ENCODE measurements at places on chromosomes 5 and 9.

DNA sequence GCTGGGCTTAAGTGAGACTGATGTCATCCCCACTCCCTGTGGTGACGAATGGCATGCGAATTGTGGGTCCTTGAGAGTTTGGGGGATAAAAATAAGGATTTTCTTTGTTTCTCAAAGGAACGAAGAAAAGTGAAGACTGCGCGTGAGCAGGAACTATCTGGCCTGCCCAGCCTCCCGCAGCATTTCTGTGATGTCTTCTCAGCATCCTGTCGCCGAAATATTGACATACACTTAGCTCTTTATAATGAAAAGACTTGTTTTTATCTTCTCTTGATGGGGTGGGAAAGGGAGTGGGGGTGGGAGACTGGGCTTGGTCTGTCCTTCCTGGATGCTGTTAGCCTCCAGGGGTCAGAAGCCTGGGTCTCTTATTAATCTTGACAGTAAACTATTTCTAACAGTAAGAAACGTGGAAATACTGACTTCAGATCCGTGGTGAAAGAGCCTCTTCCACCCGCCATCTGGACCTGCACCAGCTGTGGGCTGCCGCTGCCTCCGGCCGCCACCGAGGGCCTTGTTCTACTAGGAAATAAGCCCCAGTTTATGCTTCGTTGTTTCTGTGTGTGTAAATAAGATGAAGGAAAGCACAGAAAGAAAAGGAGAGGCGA, 239.6 kb downstream of the FANCC start:
- no peak for DNase-seq

DNA sequence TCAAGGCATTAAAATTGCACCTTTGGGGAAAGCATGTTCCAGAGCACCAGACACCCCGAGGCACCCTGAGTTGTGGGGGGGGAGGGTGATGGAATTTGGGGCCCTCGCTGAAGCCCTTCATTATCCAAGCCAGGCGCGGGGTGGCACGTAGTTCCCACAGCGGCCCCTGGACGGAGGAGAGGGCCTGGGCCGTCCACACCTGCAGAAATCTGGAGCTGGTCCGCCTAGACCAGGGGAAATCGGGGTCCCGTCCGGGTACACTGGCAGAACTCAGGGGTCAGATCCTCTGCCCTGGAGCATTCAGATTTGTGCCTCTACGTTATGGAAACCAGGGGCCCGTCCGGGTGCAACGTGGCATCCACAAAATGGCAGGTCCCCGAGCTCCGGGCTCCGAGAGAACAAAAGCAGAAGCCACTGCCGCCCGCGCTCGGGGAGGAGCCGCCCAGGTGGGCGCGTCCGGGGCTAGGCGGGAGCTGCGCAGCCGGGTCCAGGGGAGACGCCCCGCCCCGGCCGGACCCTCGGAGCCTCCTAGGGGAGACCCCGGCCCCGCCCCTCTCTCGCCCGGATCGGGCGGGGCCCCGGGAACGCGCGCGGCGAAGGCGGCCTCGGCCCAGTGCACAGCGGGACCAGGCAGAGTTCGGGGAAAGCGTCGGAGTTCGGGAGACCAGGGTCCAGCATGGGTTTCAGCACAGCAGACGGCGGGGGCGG, at the start of gene PLEKHG4B:
PLEKHG4B (plus strand) TSS at position 613 of the 708 bp plus-strand sequence; CDS start at position 677, 64 bp downstream.
- no peak for DNase-seq

GRCh38 chr9:68547417-68547816, 6.7 kb upstream of the TMEM252 start:
- no peak for DNase-seq

- DNase-seq: no peak
Measured at GRCh38 chr9:14348373-14349145, 34.6 kb upstream of the NFIB start.

DNA sequence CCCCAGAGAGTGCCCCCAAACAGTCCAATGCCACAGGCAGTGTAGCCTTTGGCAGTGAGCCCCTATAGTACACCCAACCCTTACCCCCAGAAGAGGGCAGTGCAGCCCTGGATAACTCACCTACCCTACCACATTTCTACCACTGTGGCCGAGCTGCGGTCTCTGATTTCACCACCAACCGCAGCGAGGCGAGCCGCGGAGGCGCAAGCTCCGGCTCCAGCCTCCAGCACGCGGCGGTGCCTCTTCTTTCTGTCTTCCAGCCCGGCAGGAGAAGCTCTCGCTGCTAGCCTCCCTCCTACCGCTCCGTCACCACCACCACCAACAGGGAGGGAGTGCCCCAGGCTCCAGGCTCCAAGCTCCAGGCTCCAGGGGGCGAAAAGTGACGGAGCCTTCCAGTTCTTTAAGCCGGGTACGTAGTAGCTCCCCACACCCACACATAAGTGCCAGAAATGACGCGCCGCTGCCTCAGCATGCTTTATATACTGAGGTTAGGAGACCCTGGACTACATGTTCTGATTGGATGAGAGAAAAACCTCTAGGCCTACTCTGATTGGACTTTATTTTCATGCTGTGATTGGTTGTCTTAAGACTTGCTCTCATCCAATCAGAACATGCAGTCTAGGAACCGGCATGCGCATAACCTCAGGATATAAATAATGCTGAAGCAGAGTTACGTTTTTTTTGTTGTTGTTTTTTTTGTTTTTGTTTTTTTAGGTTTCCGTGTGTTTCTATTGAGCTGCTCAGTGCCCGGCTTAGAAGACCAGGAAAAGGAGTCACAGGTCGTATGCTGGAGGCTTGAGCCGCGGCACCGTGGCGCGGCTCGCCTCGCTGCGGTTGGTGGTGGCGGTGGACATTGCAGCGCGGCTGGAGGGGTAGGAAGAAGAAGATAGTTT, at the start of gene PCAT7:
PCAT7 (plus strand) TSS at position 645 of the 893 bp plus-strand sequence.
- DNase-seq: peak; percentile 86

- DNase-seq: no peak
Measured at GRCh38 chr5:141298376-141298775, 5.5 kb downstream of the SLC25A2 start.

Data from NCI-H1417 treated with DMSO at 0.1 percent for 48 hours (cell line).